ENCODE measurements at places on chromosomes 4 and X.

DNA sequence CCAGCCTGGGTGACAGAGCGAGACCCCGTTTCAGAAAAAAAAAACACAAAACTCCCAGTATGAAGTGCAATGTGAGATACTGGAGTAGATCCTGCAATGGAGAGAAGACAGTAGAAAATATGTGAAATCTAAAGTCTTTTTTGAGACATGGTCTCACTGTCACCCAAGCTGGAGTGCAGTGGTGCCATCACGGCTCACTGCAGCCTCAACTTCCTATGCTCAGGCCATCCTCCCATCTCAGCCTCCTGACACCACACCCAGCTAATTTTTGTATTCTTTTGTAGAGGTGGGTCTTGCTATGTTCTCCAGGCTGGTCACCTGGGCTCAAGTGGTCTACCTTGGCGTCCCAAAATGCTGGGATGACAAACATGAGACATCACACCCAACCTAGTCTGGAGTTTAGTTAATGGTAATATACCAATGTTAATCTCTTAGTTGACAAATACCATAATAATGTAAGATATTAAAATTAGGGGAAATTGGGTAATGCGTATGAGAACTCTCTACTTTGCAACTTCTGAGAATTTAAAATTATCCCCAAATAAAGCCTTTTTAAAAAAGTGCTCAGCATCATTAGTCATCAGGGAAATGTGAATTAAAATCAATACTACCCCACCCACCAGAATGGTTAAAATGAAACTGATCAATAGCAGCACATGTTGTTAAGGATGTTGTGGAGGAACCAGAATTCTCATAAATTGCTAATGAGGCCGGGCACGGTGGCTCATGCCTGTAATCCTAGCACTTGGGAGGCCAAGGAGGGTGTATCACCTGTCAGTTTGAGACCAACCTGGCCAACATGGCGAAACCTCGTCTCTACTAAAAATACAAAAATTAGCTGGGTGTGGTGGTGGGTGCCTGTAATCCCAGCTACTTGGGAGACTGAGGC, 15.0 kb downstream of the RBMX start:
- DNase-seq: no peak

- no peak for DNase-seq
Observed at GRCh38 chr4:60726779-60727178, 473.3 kb upstream of the ADGRL3 start.

DNA sequence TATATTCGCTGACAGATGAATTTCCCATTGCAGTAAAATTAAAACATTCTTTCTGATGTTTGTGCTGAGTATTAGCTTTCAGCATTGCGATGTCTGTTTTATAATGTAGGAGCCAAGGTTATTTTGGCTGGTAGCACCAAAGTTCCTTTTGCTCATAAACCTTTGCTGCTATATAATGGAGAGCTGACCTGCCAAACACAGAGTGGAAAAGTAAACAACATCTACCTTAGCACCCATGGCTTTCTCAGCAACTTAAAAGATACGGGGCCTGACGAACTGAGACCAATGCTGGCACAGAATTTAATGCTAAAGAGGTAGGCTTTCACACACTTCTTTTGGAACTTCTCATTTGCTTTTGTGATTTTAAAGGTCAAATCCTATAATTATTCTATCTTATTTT, 46.0 kb downstream of the WDR19 start:
- no peak for DNase-seq

GRCh38 chr4:101019941-101020401, 327.4 kb downstream of the PPP3CA start:
- DNase-seq: no peak

- DNase-seq: no peak
Observed at GRCh38 chr4:176814770-176815169, 22.0 kb upstream of the VEGFC start.

GRCh38 chrX:13893826-13894225, 76.9 kb upstream of the GPM6B start:
- no peak for DNase-seq

DNA sequence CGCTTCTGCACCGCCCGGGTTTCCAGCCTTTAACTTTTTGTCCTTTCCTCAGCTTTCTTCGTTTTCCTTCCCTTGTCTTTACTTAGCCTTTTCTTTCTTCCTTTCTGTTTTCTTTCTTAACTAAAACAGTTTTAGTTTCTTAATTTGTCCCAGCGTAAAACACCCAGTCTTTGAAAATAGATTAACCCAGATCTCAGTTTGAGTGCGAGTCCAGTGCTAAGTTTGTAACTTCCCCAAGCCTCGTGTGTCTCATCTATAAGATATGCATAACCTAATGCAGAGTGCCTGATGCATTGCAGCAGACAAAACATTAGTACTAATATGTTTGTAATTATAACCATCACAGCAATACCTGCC, 460 bp upstream of the GEMIN8 start:
- DNase-seq: no peak

DNA sequence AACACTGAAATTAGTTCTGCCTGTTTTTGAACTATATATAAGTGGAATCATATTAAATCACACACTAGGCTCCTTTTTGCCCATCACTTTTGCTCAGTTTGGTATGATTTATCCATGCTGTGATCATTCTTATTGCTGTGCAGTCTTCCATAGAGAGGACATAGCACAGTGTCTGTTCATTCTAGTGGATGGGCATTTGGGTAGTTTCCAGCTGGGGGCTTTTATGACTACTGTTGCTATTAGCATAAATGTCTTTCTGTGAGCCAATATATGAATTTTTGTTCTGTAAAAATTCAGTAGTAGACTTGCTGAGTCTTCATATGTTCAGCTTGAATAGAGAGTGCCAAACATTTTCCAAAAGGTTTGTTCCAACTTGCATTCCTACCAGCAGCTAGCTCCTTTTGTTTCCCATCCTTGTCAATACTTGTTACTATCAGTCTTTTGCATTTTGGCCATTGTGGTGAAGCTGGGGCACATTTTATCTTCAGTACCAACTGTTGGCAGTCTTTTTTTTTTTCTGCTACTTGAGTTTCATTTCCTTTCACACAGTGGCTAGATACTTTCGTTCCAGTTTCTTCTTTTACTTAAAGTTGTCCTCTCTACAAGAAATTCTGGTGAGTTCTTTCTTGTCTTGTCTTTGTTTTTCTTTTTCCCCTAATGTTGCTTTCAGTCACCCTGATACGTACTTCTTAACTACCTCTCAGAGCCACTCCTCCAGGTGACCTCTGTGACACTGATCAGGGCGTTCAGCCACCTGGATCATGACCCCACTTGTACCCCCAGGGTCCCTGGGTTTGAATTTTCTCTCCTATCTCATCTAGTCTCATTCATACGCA, 87.0 kb downstream of the ANXA3 start:
- no peak for DNase-seq

GRCh38 chr4:73844806-73845205, 8.3 kb upstream of the PF4V1 start:
- DNase-seq: no peak

DNA sequence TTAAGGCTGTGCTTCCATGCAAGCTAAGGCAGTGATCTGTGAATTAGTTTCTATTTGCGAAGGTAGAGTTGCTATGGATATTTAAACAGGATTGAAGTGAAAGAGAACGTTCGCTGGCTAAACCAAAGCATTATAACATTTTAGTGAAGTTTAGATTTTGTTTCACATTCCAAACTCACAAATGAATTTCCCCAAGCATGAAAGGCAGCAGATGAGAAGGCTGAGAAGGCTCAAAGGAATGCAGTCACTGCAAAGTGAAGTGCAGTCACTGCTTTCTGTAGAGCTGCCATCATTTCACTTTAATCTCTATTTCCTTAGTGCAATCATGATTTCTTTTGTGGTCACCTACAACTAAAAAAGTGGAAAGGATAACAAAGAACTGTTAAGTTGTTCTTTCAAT, 334.7 kb upstream of the NR3C2 start:
- DNase-seq: no peak

- no peak for DNase-seq
Observed at GRCh38 chrX:18886005-18886343, 97.9 kb downstream of the PHKA2 start.

- DNase-seq: peak; percentile 82
Observed at GRCh38 chr4:20299515-20299914, 47.8 kb downstream of the SLIT2 start.
